ENCODE measurements at places on chromosomes 7 and 10.

- DNase-seq, result no peak
Observed at GRCh38 chr7:1401011-1401410, 58.3 kb downstream of the MICALL2 start.

DNA sequence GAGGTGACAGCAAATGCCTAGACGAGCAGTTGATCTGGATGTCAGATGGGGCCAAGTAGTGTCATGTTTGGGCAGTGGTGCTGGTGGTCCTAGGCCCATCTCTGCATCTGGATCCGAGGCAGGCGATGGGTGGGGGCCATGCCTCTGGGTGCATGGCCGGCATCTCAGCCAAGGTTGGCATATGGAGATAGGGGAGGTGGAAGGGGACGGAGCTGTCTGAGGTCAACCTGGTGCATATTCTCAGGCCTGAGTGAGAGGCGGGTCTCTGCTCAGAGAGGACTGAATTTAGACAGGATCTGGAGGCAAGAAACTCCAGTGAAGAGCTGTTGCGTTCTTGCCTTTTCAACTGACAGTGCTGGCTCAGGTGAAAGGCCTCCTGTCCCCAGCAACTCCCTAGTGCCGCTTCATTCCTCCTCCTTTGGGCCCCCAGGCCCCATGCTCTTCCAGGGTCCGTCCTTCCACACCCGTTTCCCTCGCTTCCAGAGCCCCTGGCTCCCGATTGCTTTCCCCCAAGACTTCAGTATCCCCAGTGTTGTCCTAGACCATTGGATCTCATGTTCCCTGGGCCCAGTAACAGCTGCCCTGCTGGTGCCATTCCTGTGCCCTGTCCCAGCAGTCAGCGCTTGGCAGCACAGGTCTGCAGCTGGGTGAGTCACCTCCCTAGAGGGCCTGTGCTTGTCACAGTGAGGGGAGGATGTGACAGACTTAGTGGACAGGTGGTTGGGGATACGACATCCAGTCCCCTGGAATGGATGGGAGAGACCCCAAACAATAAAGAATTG, 32.6 kb downstream of the GBX1 start:
- DNase-seq, result no peak

GRCh38 chr7:135710417-135711138, 17.4 kb downstream of the SLC13A4 start:
- DNase-seq, result no peak

DNA sequence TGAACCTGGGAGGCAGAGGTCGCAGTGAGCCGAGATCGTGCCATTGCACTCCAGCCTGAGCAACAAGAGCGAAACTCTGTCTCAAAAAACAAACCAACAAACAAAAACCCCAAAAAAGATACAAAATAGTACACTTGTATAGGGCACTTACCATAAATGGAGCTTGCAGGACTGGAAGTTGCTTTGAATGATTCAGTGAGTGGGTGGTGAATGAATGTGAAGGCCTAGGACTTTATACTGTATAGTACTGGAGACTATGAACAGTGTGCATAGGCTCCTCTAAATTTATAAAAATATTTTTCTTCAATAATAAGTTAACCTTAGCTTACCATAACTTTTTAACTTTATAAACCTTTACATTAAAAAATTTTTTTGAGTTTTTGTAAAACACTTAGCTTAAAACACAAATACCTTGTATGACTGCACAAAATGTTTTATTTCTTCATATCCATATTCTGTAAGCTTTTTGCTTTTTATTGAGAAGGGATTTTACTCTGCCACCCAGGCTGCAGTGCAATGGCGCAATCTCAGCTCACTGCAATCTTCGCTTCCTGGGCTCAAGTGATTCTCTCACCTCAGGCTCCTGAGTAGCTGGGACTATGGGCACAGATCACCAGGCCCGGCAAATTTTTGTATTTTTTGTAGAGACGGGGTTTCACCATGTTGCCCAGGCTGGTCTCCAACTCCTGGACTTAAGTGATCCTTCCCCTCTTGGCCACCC, 6.9 kb upstream of the H2AZ2 start:
- DNase-seq, result no peak

DNA sequence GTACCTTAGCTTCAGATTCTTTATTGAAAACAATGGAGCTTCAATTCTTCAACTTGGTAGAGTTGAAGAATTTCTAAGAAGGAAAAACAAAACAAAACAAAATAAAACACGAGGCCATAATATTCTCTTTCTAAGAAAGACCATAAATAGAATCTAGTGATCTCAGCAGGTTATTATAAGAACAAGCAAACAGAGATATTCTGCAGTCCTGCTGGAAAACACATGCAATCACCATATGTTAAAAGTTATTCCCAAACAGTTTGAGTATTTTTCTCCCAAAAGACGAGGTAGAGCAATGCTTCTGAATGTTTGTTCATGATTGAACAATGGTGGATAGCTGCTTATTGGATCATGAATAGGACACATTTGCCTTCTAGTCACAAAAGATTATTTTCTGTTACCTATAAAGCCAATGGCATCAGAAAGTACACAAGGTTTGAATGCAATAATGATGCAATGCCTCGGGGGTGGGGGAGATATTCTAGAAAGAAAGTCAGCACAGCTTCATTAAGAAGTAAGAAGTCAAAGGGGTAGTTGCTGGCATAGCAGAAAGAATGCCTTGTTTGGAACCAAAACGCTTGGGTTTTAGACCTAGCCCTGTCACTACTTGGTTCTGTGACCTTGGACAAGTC, 59.3 kb downstream of the CREB3L2 start:
- DNase-seq, result no peak

DNA sequence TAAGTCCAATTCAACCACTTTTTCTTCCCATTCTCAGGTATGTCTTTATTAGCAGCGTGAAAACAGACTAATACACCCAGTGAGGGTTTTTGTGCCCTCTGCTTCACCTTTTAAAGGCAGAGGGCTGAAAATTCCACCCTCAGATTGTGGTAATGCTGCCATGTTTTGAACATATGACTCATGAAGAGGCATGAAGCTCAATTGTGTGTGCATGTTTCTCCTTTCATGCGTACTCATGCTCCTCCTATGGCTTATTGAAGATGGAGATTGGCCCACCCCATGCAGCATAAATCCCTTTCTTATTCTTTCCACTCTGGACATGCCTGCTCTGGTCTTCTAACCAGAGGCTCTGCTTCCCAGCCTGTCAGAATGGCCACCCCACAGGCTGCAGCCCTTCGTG, 168.0 kb upstream of the PRKCQ start:
- DNase-seq, result no peak

- no peak for DNase-seq
Observed at GRCh38 chr7:136937436-136937835, 69.0 kb downstream of the CHRM2 start.

GRCh38 chr7:42763137-42763551, 148.7 kb downstream of the C7orf25 start:
- peak; percentile 6 for DNase-seq

GRCh38 chr10:116792817-116793216, 50.5 kb upstream of the HSPA12A start:
- no peak for DNase-seq

GRCh38 chr7:116754186-116754585, 82.2 kb downstream of the MET start:
- no peak for DNase-seq

GRCh38 chr7:107036535-107036934, 8.0 kb upstream of the PRKAR2B start:
- no peak for DNase-seq

DNA sequence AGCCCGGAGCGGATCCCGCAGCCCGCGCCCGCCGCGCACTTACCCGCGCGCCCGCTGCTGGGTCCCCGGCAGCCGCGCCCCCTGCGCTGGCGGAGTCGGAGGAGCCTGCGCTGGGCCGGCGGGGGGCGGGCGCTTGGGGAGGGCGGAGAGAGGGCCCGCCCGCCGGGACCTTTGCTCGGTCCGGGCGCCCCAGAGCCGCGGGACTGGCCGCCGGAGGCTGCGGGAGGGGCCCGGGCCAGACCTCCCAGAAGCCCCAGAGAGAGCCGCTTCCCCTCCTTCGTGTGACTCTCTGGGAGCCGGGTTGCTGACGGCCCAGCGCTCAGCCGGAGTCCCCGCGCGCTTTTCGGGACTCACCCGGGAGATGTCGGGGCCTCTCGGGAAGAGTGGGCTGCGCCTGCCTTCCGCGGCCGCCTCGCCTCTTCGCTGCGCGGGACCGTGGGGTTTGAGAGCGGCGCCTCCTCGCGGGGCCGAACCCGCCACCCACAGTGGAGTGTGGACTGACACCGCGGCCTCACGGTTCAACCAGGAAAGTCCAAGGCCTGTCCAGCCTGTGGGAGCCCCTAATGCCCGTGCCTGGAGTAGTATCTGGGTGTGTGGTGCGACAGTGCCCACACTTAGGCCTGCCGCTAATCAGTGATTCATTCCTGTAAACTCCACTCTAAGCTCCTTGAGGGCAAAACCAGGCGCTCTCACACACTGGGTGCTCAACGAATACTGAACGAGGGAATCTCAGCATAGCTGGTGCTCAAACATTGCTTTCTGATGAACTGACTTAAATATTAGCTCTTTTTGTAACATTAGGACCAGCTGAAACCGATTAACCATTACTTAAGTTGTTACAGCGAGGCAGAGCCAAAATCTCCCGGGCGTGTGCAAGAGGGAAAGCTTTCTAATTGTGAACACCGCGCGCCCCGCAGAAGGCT, at the start of gene GSDME:
Gene GSDME, minus strand, starts transcription at position 112 of the 923 bp plus-strand sequence. CDS start 7,690 bp downstream, outside the sequence.
- no peak for DNase-seq

GRCh38 chr7:33300131-33300530, 170.8 kb downstream of the BBS9 start:
- no peak for DNase-seq

GRCh38 chr7:77266291-77266794, 66.7 kb upstream of the FGL2 start:
- peak; percentile 27 for DNase-seq

DNA sequence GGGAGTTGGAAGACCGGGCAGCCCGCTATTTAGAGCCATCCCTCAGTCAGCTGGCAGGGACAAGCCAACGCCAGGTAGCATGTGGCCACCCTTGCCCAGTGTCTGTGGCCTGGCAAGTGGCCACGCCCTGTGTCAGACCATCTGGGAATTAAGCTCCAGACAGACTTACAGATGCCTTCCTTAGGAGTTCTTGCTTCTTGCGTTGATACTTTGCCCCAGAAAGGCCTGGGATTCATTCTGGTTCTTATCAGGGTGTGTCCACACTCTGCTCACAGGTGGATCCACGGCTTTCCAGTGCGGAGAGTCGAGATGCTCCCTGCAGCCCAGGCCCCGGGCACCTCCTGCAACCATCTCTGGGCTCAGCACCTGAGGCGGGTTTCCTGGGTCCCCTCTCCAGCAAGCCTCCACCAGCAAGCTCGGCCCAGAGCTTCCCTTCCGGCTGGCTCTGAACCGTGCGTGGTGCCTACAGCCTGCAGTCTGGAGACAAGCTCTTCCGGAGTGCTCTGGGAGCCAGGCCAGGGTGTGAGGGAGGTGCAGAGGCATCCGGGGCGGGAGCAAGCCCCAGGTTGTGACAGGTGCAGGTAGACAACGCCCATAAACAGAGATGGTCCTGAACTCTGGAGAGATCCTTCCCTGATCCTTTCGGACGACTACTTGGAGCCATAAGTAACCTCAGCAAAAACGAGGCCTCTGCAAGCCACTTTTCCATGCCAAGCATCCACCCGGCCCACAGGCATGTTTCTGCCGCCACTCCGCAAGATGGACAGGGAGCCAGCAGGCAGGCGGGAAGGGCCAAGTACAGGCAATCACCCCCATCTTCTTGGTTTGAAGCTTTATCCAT, 32.3 kb upstream of the PPIF start:
- no peak for DNase-seq

DNA sequence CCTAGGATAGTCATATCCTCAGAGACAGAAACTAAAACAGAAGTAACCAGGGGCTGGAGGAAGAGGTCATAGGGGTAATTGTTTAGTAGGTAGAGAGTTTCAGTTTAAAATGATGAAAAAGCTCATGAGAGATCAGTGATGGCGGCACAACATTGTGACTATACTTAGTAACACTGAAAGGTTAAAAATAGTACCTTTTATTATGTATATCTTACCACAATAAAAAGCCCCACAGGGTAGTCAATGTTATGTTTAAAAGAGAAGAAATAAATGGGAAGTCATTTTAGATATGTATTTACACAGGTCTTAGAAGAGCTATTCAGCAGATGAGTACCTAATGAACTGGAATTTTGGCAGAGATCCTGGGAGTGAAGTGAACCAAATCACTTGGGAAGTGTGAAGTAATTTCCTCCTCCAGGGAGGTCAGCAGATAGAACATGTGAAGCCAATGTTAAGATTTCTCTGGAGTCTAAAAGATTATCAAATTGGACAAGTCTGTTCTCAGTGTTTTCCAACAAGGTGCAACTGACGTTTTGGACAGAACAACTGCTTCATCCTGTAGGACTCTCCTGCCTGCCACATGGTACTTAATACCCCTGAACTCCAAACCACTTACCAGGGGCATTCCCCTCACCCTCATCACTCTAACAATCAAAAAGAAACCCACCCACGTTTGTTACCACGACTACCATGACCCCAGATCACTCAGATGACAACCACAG, 6.4 kb downstream of the CDCA7L start:
- peak; percentile 72 for DNase-seq

DNA sequence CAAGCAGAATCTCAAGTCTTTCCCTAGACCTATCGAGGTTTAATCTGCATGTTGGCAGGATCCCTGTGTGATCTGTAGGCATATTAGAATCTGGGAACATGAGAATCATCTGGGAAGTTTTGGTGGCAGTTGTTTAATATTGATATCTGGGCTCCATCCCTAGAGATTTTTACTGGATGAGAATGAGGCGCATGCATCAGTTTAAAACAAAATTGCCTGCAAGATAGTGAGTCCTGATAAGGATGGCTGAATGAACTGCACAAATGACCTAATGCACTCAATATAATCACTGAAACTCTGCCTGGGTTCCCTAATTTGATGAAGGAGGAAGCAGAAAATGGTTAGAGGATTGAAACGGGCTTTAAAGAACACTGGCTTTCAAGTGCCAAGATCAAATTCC, 218.0 kb downstream of the FGFR2 start:
- no peak for DNase-seq

DNA sequence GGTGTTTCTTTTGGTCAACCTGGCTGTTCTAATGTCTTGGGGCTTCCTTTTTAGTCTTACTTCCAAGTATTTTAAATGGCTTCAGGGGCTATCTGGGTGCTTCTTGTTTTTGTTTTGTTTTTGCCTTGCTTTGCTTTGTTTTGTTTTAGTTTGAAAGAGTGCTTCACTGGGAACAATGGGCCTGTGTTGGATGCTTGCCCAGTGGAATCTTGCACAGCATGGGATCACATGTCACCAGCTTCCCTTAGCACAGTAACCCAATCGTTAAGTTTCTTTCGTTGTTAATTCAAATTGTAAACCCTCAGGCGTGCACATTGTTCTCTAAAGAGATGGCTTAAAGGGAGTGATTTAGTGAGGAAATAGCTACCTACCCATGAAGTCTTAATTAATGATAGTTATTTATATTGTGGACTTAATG, 8.9 kb downstream of the COL17A1 start:
- DNase-seq, result no peak

- DNase-seq, result no peak
Observed at GRCh38 chr10:99750641-99751040, 18.6 kb downstream of the CUTC start.

All from stimulated activated CD4-positive, alpha-beta T cell treated with anti-CD3 and anti-CD28 coated beads, Interleukin-1b, Interleukin-23, amount 100 ng/mL, for 48 hours (primary cell).